ENCODE measurements at places on chromosomes 16 and 17. TPM values are rescaled to one million over a fixed set of nuclear protein-coding genes. Genes with fewer than 3 reads are reported as not detected.

GRCh38 chr17:27816946-27817345, 16.6 kb upstream of the NOS2 start:
- no peak for DNase-seq

DNA sequence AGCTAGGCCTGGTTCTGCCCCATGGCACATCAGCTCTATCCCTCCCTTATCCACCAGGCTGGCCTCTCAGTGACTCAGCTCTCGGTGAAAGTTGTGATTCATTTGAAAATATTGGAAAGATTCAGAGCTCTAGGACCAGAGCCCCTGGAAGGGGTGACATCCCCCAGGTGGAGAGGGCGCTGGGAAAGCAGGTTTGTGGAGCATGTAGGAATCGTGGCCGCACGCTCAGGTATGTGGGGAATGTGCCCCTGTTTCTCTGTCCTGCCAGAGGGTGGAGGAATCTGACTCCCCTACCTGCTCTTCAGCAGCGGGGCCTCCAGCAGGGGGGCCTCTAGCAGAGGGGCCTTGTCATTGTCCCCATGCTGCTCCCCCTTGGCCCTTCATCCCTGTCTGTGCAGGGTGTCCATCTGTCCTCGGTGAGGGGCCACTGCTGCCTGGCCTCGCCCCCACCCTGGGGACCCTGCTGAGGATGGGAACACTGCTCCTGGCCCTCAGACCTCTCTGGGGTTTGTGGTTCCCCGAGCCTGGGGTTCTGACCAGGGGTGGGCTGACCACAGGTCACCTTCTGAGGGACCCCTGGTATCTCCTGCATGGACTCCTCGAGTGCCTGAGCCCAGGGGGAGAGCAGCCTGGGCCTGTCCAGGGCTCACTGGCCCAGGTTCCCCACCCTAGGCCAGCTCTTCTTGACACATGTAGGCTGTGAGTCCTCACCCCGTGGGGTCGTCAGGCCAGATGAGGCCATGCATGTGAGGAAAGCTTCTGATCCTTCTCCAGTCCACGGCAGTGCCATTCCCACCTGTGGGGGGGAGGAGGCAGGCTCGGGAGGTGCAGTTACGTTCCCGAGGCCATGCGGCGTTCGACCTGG, 47.5 kb downstream of the NT5M start:
- DNase-seq: no peak

DNA sequence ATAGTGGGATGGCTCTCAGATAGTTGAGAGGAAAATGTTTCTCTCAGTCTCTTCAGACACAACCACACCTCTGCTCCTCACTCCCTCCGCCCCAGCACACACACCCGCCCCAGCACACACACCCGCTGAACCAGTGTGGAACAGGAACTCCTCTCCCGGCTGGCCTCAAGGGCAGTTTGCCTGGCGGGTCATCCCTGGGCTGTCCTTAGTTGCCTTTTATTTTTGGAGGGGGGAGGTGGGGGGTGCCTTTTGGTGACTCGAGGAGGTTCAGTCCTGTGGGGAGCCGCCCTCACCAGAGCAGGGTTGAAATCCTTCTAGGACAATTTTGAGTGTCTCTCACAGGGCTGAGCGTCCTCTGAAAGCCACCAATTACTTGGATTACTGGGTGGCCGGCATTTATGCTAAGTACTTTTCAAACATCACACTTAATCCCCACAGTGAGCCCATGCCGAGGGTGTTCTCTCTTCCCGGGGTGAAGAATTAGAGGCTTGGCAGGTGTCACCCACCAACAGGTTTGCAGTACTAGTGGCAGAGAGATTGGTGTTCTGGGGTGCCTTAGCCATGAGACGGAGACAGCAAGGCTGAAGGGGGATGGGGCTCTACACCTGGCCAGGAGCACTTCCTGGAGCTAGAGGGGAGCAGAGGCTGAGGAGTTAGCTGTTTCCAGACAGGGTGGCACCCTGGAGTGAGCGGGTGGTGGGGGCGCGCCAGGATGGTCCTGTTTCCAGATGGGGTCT, 2.8 kb downstream of the RASD1 start:
- no peak for DNase-seq

GRCh38 chr17:74443516-74444296, 11.8 kb downstream of the GPRC5C start:
- DNase-seq: no peak

- no peak for DNase-seq
Measured at GRCh38 chr16:54879681-54880080, 51.0 kb upstream of the IRX5 start.

DNA sequence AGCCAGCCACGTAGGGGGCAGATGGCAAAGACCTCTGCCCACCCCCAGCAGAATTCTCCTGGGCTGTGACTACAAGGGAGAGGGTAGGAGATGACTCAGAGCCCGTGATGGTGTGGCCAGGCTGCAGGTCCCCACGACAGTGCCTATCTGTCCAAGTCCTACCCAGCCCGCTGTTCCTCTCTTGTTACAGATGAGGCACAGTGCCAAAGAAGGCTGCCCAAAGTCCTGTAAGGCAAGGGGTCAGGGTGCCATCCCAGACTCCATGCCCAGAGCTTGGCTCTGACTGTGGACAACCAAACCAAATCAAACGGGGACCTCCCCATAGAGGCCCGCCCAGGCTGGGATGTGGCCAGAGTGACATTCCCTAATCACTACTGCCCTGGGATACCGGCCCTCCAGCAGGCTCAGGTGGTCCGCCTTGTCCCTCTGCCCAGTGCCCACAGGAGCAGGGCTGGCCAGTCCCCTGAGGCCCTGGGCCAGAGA, 12.6 kb upstream of the BCAR1 start:
- DNase-seq: peak; percentile 55

DNA sequence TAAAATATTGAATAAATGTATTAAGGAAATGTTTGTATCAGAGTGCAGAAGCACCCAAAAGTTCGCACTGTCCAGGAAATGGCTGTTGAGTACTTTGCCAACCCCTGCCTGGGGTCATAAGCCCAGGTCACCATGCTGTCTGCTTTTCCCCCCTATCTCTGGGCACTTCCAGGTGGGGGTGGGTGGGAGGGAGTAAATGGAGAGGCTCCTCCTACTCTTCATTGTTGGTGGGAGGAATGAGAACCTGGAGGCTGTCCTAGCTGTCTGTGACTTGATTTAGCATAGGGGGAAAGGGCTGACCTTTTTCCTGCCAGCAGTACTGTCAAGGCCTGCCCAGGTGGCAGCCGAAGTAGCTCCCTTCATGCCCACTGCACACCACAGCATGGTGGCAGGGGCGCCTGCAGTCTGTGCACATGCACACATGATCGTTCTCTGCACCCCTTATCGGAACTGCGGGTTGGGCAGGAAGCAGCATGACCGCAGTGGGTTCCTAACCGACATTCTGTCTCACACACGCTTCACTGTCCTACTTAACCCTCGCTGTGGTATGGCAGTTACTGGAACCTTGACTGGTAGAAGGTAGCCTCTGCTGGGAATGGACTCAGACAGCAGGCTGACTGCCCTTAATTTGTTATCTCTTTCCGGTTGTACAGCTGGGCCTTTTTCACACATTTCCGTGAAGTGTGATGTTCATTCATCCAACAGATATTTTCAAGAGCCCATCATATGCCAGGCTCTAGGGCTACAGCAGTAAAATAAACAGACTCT, 41.5 kb downstream of the LDHD start:
- no peak for DNase-seq

- DNase-seq: peak; percentile 88
Measured at GRCh38 chr17:49496183-49496866, 1.2 kb downstream of the NGFR start.

GRCh38 chr16:70470927-70471341, 16.5 kb downstream of the FCSK start:
- no peak for DNase-seq

GRCh38 chr17:49000943-49001342, 3.8 kb downstream of the IGF2BP1 start:
- no peak for DNase-seq

DNA sequence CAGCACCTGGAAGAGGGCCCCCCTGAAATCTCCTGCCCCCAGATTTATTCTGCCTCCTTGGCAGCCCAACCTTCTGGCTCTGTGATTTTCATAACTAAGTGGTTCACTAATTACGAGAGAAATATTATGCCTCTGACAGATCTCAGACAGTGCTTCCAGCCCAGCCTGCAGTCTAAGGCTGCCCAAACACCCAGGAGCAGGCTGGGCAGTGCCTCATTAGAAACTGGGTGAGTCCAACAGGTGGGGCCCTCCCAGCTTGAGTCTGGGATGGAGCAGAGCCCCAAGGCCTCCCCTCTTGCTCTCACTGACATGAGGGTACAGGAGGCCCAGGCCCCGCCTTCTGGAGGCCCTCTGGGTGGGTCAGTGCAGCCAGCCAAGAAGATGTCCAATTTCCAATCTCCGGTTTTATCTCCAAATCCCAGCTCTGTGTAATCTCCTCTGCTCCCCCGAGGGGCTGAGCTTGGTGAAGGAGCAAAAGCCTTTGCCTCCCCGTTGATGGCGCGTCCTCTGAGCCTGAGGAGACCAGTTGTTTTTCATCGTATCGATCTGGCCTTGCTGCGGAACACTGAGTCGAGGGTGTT, 20.1 kb upstream of the ABCC3 start:
- no peak for DNase-seq

GRCh38 chr17:289409-289808, 63.2 kb downstream of the RPH3AL start:
- DNase-seq: peak; percentile 53

DNA sequence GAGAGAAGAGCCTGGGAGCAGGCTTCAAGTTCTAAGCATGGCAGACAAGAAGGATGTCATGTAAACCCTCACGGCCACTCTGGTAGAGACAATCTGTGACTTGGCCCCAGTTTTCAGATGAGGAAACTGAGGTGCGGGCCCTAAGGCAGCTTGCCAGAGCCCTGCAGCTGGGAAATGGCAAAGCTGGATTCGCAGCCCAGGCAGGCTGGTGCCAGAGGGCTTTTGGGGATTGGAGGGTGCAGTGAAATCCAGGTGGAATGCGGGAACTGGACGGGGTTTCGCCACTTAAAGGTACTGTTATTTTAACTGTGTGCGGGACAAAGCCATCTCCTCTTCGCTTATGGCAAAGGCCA, 477 bp upstream of the OSGIN1 start:
- no peak for DNase-seq

- no peak for DNase-seq
Measured at GRCh38 chr16:86066811-86067210, 167.8 kb downstream of the IRF8 start.

- DNase-seq: no peak
Measured at GRCh38 chr16:31010585-31011325, at the start of gene STX1B. Gene STX1B, minus strand, starts transcription at chr16:31010638. Its CDS starts 242 bp downstream, at chr16:31010396.

DNA sequence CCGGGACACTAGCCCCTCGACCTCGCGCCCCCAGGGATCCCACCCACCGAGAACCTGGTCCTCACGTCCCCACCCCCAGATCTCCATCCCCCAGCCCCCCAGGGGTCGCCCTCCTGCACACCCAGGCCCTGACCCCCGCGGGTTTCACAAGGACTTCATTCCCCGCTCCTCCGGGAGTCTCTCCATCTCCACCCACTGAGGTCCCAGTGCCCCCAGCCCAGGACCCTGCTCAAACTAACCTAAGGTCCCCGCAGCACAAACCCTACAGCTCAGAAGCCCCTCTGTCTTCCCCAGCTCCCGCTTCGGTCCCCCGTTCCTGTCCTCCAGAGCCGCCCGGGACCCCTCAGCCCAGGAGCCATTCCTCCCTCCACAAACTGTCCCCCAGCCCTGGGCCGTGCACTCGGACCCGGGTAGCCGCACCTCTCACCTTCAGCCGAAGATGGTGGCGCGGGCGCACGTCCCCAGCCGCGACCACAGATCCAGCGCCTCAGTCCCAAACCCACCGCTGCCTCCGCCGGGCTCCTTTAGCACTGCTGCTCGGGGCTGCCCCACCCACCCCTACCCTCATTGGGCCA, at the start of gene MYH10:
MYH10 (minus strand) TSS at position 499 of the 575 bp plus-strand sequence. CDS start 7,479 bp downstream, outside the sequence.
- DNase-seq: peak; percentile 67

GRCh38 chr17:48121923-48122664, 14.5 kb downstream of the SNX11 start:
- DNase-seq: no peak

GRCh38 chr16:23245268-23245667, 56.8 kb upstream of the SCNN1B start:
- DNase-seq: no peak

- DNase-seq: no peak
Measured at GRCh38 chr16:181565-182021, 1.3 kb downstream of the HBQ1 start.

DNA sequence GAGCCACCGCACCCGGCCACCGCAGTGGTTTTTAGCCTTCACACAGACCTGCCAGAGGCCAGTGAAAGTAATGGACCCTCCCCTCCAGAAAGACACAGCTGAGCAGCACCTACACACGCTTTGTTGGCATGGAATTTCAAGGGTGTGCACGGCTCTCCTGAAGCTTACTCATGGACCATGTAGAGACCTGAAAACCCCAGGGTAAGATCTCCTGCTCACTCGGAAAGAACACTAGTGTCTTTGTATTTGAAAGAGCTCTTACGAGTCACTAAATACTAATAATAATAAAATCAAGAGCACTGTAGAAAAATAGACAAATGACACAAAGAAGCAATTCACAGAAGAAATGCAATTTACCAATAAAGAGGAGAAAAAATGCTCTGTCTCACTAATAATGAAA, 20.0 kb downstream of the SLC43A2 start:
- no peak for DNase-seq

DNA sequence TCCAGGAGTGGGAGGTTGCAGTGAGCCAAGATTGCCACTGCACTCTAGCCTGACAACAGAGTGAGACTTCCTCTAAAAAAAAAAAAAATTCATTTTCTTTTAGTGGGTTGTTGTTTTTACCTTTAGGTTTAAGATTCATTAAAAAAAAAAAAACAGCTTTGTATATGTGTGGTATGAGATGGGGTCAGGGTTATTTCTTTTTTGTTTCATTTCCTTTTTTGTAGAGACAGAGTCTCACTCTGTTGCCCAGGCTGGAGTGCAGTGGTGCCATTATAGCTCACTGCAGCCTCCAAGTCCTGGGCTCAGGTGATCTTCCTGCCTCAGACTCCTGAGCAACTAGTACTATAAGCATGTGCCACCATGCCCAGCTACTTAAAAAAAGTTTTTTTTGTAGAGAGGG, 47.0 kb downstream of the BCAS3 start:
- DNase-seq: no peak

Gene MAP2K3
- total RNA-seq: 294 TPM

Gene DNAJA2
- total RNA-seq: 15.8 TPM

Gene ADAD2
- total RNA-seq: not detected

Gene EXOSC6
- total RNA-seq: 22.7 TPM

Gene SMIM36
- total RNA-seq: not detected

Gene ACSM2A
- not detected for total RNA-seq

Gene ABCA6
- 37.4 TPM for total RNA-seq

Gene AOC2
- not detected for total RNA-seq

Gene TERB1
- not detected for total RNA-seq

Gene CCR7
- not detected for total RNA-seq

Gene KIF2B
- total RNA-seq: not detected

Gene OR4D1
- total RNA-seq: not detected

Measured in ascending aorta (tissue), 2 donors.